ENCODE measurements at places on chromosomes 11 and 22.
A peak's percentile ranks its signal among the peaks of the same experiment; 100 is the strongest.

DNA sequence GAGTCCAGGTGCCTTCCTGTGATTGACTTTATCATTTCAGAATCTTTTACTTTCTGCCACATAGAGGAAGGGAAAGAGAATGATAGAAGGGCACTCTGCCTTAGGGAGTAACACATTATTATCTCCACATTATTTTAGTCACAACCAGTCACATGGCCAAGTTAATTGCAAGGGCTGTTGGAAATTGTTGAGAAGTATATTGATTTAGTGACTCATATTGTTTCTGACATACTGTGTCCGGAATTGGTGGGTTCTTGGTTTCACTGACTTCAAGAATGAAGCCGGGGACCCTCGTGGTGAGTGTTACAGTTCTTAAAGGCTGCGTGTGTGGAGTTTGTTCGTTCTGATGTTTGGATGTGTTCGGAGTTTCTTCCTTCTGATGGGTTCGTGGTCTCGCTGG, 8.7 kb downstream of the OR51B4 start:
- DNase-seq, result no peak

DNA sequence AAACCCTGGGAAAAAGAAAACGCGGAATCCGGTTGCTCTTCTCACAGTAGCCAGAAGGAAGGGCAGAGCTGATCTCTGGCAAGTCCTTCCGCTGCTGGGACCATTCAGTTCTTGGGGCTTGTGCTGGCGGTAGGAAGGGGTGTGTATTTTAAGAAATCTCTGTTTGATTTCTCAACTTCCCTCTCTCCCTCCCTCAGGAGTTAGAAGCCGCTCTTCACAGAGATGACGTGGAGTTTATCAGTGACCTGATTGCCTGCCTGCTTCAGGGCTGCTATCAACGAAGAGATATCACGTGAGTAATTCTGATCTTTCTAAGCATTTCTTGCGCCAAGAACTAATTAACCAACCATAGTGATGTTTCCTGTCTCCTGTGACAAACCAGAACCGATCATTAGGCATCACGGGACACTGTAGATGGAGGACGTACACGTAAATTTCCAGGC, 85.9 kb upstream of the SLC25A18 start:
- DNase-seq, result no peak

DNA sequence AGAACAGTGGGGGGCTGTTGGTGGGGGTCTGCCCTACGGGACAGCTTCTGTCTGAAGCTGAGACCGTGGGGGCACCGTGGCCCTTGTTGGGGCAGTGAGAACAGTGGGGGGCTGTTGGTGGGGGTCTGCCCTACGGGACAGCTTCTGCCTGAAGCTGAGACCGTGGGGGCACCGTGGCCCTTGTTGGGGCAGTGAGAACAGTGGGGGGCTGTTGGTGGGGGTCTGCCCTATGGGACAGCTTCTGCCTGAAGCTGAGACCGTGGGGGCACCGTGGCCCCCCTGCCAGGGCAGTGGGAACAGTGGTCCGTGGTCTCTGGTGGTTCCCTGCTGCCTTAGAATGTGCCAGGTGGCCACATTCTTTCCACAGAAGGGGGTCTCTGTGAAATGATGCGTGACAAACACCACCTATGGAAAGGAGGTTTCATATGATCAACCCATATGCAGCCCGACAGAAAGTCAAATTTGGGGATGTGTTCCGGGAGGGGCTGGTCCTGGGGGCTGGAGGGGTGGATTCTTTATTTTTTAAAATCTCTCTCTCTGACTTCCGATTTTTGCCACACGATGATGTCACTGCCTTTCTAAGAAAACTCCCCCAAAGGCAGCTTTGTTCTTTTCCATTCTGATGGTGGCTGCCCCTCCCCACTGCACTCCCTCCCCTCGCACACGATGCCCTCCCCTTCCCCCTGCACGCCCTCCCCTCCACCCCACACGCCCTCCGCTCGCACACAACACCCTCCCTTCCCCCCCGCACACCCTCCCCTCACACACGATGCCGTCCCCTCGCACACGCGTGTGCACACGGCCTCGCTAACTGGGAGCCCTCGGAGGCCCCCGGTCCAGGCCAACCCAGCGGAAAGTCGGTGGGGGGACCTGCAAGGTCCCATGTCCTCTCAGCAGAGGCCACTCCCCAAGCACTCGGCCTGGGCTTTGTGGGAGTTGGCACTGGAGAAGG, 1186.5 kb downstream of the BRD1 start:
- no peak for DNase-seq

DNA sequence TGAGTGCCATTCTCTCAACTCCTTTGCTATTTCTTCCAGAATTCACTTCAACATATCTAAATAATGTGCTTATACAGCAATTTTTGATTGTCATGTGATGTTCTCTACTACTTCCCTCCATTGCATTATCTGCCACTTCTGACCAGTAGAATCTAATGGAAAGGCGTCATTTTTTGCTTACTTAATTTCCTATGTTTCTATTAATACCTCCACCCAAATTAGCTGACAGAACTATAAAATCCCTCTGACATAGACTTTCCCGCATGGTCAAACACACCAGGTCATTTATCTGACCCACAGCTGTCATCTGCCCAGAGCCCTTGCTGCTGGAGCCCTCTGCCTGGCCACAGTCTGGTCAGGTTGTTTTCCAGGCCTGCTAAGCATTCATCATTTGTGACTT, 258.6 kb upstream of the NARS2 start:
- no peak for DNase-seq

GRCh38 chr22:47783433-47784366, 1021.2 kb downstream of the TBC1D22A start:
- no peak for DNase-seq

GRCh38 chr11:57240007-57240406, 3.0 kb upstream of the APLNR start:
- no peak for DNase-seq

DNA sequence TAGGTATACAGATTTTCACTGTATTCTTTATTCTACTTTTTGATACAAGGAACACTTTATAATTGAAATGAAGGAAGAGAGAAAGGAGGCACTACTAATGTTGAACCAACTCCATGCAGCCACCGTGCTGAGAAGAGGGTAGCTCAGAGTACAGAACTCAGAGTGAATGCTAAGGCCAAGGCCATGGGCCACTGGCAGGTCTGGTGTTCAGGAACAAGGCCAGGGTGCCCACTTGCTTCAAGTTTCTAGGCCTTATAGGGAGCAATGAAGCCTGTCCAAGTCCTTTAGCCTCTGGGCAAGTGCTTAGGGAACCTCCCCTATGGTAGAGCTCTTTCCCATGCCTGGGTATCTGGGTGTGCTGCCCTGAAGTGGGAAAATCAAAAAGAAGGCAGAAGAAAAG, 235.0 kb downstream of the TENM4 start:
- no peak for DNase-seq

- DNase-seq, result no peak
Measured at GRCh38 chr11:106344394-106344793, 266.9 kb downstream of the AASDHPPT start.

DNA sequence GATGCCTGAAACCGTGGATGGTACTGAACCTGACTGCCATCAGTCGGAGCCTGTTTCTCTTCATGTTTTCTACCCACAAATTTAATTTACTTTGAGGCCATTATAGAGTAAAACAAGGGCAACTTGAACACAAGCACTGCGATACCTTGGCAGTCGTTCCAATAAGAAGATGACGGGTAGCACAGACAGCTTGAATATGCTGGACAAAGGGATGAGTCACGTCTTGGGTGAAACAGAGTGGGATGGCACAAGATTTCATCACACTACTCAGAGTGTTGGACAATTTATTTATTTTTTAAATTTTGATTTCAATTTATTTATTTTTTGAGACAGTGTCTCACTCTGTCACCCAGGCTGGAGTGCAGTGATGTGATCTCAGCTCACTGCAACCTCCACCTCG, 5.7 kb downstream of the DIXDC1 start:
- DNase-seq, result no peak

DNA sequence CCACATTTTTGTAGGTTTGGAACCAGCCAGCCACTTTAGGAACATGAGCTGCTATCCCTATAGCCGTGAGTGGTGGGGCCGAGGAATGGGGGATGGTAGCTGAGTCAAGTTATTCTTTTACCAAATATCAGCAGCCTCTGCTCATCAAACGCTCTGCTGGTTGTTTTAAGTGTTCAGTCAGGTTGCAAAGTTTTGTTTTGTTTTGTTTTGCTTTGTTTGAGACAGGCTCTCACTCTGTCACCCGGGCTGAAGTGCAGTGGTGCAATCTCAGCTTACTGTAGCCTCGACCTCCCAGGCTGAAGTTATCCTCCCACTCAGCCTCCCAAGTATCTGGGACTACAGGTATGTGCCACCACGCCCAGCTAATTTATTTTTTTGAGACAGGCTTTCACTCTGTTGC, 14.4 kb downstream of the CABIN1 start:
- no peak for DNase-seq

- DNase-seq, result no peak
Measured at GRCh38 chr22:46096706-46097230, 53.6 kb upstream of the PPARA start.

- DNase-seq, result peak; percentile 41
Measured at GRCh38 chr22:31969789-31970489, 25.6 kb downstream of the YWHAH start.

DNA sequence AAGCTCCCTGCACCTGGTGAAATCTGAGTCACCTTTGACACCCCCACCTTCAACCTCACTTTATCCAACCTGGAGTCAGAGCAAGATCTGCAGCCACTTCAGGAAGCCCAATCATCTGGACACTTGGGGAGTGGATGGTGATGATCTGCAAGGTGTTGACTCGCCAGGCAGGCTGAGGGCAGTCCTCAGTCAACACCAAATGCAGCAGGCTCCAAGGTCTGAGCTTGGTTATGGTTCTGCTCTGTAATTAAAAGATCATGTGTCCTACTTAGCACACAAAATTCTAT, 446.9 kb downstream of the BRD1 start:
- no peak for DNase-seq

DNA sequence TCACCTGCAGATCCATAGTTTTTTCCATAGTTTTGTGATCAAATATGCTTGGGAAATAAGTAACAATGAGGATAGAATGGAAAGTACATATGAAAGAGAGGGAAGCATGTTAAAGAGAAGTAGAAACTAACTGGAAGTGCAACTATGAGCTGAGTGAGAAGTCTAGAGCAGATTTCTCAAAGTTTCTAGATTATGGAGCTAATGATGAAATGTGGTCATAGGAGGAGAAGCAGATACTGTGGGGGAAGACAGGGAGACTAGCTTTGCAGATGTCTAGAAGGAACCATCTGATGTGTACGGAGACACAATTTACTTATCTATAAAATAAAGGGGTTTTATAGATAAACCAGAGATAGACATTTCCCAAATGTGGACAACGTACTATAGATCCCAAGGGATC, 37.1 kb downstream of the RELT start:
- DNase-seq, result no peak

DNA sequence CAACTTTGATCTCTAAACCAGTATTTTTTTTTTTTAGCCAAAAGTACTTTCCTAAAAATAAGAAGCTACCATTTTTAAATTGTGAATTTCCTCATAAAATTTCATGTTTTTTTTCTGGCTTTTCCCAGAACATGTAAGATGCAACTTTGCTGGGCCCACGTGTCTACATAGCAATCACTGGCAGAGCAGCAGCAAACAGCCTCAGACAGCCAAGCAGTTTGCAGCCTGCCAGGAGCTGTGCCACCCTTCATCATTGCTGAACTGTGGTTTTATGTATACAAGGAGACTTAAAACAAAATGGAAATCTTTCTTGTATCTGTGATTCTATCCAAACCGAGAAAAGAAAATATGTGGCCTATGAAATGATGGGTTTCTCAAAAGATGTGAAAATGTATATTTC, 110.2 kb downstream of the GRIA4 start:
- DNase-seq, result no peak

GRCh38 chr22:45893516-45893915, 83.4 kb downstream of the WNT7B start:
- DNase-seq, result no peak

DNA sequence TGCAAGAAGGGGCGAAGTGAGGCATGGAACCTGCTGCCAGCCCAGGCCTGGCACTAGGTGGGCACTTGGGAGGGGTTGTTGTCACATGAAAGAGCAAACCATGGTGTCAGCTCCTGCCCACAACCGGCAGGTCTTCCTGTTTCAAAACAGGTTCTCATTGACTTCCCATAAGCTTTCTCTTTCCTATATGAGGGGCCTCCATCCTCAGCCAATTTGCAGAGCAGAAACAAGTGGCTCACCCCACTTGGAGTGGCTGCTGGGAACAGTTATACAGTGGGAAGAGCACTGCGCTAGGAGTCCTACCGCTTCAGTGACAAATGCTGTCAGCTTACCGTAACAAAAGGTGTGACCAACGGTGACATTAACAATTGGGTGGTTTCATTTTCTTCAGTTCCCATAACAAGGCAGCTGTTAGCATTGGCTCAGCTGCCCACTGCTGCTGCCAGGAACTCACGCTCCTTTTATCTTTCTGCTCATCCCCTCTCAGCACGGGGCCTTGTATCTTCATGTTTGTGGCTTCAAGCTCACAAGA, 10.2 kb upstream of the SSTR3 start:
- no peak for DNase-seq

- no peak for DNase-seq
Measured at GRCh38 chr11:35282221-35282882, 137.0 kb downstream of the SLC1A2 start.

- no peak for DNase-seq
Measured at GRCh38 chr11:32289701-32290100, 145.6 kb downstream of the WT1 start.

- no peak for DNase-seq
Measured at GRCh38 chr11:65915101-65915820, 3.6 kb downstream of the C11orf68 start.

GRCh38 chr11:35343033-35343598, 76.2 kb downstream of the SLC1A2 start:
- no peak for DNase-seq

DNA sequence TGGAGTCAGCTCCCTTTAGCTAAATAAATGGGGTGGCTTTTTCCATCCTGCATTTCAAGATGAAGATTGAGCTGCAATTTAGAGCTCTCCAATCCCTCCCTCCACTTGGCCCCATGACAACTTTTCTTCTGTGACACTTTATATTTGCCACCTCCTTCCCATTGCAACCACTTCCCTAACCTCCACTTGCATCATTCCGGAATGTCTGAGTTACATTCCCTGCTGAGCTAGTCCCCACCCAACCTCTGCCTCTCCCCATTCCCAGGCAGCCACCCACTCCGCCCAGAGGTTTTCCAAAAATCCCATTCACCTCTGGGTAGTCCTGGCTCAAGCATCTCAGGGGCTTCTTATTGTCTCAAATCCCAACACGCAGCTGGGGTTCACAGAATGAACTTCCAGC, 24.7 kb downstream of the PC start:
- DNase-seq, result no peak

- no peak for DNase-seq
Measured at GRCh38 chr11:134598368-134598767, 186.3 kb upstream of the B3GAT1 start.

DNA sequence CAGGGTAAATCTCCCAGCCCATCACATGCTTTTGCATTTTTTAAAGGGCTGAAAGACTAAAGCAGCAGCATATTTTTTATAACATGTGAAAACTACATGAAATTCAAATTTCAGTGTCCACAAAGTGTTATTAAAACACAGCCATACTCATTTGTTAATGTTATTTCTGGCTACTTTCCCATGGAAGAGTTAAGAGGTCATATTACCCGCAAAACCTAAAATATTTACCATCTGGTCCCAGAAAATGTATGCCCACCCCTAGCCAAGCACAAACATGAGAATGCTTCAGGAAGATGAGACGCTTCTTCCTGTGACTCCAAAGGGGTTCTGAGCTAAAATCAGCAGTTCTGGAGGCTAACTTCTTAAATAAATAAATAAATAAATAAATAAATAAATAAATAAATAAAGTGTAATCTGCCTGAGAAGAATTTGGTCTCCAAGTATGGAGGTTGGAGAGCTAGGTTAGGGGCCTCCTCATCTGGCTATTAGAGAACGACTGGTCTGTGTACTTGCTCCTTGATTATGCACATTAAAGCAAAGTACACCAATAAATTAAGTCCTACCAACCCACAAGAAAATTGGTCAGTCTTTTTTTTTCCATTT, 9.7 kb downstream of the IMMP1L start:
- no peak for DNase-seq
